EL (cell line): ENCODE measurements at places on chromosomes 16 and 17.
A peak's percentile ranks its signal among the peaks of the same experiment; 100 is the strongest.

- DNase-seq, result peak; percentile 72
Measured at GRCh38 chr17:64259922-64260321, 3.1 kb downstream of the TEX2 start.

- DNase-seq, result no peak
Measured at GRCh38 chr17:75639771-75640555, 6.7 kb downstream of the SMIM5 start.

- DNase-seq, result peak; percentile 64
Measured at GRCh38 chr16:24493821-24494220, 45.5 kb upstream of the RBBP6 start.

DNA sequence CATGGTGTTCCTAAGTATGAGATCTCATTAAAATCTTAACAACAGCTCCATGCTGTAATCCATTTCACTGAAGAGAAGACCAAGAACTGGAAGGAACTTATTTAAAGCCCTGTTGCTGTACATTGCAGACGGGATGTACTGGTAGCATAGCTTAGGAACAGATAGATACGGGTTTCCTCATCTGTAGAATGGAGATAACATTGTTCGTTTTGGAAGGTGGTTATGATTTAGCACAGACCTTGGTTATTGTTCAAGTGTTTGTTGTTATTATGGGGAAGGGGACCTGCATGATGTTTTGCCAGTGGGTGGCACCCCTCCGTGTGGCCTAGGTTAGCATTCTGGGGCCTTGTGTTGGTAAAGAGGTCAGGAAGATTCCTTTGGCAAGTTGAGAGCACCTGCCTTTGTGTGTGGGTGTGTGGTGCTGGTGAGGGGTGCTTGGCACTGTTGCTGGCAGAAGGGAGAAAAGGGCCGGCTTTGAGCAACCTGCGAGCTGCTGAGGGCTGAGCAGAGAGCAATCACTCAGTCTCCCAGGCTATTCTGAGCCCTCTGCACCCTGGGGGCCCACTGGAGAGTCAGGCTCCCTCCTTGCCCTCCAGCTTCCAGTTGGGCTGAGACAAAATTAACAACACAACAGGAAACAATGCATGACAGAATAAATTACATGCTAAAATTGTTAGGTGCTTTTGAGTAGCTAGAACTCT, 2.3 kb downstream of the TAOK2 start:
- no peak for DNase-seq

DNA sequence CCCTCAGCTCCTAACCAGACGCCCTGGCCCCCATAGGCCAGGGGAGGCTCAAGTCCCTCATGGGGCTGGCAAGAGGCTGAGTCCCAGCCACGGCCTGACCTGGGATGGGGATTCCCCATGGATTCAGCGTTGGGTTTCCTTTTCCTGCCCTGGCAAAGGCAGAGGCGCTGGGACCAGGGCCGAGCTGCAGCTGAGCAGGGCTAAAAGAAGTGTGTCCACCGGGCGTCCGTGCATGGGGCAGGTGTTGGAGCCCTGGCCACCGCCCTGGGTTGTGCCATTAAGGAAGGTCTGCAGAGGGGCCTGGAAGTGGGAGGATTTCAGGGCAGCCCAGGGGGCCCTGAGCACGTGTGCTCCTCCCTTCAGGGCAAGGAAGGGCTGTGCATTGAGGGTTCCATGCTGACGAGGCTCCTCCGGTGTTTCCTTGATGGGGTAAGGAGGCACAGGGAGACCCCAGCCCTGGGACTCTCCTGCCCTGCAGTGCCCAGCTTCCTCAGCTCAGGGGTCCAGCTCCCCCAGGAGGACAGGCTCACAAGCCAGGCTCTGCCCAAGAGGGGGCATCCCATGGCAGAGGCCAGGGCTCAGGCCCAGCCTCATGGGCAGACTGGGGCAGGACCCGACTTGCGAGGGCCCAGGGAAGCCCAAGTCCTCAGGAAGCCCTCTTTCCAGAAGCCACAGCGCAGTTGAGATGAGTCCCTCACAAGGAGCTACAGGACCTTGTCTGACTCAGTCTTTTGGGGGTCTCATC, 10.1 kb downstream of the TBC1D26 start:
- DNase-seq, result no peak

- peak; percentile 92 for DNase-seq
Measured at GRCh38 chr16:27748868-27749546, 199.1 kb downstream of the KATNIP start.
